ENCODE measurements at places on chromosomes 2 and 18.

DNA sequence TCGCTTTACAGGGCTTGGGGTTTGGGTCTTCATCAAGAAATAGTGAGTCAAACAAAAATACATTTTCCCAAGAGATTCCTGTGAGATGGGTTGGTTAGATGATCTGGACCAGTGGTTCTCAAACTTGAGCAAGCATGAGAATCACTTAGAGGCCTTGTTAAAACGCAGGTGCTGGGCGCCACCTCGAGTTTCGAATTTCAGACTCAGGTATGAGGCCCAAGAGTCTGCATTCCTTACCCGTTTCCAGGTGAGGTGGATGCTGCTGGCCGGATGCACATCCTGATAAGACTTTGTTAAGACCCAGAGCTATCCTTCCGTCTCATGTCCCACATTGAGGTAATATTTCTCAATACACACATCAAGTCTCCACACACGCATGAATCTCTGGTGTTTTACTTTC lies 707.8 kb upstream of the SALL3 start:
- DNase-seq, result no peak

DNA sequence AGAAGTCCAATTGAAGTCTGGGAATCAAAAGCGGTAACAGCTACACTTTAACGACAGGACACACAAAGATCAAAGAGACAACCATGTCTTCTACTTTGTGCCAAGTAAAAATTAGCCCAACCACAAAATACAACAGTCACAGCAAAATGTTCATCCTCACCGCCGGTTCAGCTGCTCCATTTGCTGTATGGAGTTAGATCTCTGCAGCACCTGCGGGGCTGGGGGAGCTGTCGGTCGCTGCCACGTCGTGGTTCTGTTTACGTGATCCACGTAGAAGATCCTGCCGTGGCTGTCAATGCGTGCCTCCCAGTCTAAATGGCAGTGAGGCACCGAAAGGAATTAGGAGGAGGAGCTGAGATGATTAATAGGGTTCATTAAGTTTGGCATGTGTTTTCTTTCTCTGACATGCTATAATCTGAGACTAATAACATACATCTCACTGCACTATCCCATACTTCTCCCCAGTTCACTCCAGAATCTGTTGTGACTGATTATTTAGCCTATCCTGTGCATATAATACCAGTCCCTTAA lies 136.5 kb upstream of the STK17B start:
- DNase-seq, result no peak

- DNase-seq, result peak; percentile 59
Measured at GRCh38 chr18:34492652-34493051, 217.4 kb upstream of the DTNA start.

- DNase-seq, result no peak
Measured at GRCh38 chr2:51084750-51085149, 52.8 kb upstream of the NRXN1 start.

DNA sequence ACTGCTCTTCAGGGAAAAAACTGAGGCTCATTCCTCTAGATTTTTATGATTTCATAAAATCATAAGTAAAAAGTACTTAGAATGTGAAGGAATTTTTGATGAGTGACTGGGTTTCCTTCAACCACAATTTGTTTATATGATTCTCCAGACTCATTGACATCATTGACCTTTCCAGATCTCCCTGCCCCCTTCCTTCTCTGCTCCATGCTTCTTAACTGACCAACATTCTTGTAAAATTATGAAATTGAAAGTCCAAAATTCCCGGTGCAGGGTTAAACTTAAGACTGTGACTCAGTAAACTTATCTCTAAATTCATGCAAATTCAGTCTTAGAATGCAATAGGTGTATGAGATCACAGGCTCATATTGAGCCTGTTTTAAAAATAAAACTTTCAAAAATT lies 648.9 kb downstream of the TDRD15 start:
- no peak for DNase-seq

- no peak for DNase-seq
Measured at GRCh38 chr2:234310166-234310565, 186.7 kb downstream of the ARL4C start.

DNA sequence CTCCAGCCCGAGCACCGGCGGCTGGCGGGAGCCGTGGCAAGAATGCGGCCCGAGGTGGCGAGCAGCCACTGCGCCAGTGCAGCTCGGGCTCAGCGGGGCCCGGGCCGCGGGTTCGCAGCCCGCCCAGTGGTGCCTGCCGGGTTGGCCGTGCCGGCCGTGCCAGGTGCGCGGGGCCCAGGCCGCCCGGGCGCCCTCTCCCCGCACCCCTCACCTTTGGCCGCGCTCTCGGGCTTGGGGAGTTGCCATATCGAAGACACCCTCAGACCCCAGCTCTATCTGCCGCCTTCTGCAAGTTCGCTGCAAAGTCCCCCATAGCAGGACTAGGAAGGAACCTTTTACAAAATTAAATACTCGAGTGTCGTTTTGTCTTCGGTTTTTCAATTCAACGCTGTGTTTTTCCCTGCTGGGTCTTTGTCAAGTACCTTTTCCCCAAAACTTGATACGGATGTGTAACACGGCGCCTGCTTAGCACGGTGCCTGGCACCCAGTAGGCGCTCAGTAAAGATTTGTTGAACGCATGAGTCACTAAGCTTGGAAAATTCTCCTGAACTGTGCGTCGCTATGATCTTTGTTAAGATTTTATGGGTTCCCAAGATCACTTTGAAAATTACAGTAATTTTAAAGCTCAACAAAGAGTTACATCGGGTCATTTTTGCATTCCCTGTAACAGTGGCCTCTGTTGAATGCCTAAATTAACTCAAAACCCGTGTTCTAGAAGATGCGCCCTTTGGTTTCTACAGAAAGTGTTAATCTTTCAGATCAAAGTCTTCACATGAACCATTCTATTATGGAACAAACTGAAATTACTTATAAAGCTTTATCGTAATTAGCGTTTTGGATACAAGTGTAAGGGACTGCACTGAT lies 750 bp downstream of the STRADB start:
- no peak for DNase-seq

DNA sequence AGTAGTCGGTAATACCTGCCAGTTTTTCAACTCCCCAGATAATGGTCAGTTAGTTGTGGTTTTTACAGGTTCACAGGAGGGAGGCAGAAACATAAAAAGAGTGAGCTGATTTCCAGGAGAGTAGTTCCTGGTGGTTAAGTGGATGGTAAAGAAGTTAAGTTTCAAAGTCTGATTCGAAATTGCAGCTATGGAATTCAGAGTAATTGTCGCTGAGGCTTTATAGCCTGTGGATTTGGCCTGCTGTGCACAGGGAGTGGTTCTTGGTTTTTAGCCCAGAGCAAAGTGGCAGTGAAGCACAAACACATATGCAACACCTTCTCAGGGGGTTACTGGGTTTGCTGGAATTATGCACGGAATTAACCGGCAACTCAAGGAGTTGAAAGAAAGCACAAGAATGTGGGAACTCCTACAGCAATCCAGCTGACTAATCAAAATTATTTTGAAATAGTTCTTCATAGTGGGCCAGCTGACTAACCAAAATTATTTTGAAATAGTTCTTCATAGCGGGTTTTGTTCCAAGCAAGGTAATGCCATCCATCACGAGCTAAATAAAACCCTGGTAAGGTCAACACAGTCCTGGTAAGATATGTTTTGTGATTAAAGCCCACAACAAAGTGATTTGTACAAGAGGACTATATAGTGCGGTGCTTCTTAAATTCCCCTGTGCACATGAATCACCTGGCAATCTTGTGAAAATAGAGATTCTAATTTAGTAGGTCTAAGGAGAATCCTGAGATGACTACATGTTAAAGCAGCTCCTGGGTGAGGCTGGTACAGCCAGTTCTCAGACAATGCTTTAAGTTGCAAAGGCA lies 94.4 kb downstream of the SGPP2 start:
- no peak for DNase-seq

DNA sequence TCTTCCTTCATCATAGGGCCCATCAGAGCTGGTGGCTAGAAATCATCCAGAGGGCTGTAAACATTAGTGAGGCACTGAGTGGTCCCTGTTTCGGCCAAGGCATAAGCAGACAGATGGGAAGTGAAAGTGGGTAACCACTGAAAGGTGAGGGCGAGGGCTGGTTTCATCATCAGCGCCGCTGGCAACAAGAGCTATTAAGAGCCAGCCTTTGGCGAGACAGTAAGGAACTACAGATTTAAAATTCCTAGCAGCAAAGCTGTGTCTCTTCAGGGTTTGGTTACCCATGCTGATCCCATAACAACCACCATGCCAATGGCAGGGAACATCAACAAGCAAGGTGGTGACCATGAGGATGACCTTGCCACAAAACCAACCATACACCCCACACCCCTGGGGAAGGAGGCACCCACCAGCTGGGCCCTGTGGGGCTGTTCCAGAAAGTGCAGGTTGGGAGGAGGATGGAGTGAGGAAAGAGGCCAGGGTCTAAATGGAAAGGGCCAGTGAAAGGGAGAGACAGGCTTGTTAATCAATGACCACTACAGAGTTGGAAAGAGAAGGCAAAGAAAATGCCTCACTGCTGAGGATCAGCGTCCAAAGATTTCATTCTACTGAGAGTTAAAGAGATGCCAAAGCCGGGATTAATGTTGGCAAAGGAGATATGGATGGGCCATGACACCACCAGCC lies 9.0 kb upstream of the SLC20A1 start:
- no peak for DNase-seq

GRCh38 chr2:85420536-85421259 lies 2.2 kb downstream of the SH2D6 start:
- DNase-seq, result peak; percentile 78

DNA sequence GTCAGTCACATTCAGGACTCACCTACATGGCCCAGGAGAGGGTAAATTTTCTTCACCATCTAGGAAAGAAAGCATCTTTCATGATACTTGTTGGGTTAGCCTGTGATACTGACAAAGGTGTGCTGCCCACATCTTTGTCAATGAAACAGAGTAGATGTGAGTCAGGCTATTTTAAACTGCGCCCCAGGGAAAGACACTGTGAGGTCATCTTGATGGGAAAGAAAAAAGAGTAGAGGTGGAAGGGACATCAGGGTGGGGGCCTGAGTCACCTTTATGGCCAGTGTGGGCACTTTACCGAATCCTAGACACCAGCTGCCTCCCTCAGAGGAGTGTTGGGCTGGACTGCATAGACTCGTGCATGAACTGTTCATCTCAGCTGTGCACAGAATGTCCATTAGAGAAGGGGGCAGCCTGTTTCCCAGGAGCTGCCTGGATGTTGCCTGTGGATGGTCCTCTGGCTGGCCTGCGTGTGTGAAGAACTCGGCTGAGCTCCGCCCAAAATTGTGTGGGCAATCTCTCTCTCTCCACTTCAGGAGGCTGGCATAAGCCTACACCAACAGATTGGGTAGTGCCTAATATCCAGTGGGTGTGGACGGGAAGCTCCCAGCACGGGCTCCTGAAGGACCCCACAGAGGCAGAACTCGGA lies 278.7 kb upstream of the PXDN start:
- no peak for DNase-seq
